ENCODE measurements at places on chromosomes 2 and 18. TPM values are rescaled to one million over a fixed set of nuclear protein-coding genes. Genes with fewer than 3 reads are reported as not detected.

Gene KLHL29
- 1.7 TPM for total RNA-seq

DNA sequence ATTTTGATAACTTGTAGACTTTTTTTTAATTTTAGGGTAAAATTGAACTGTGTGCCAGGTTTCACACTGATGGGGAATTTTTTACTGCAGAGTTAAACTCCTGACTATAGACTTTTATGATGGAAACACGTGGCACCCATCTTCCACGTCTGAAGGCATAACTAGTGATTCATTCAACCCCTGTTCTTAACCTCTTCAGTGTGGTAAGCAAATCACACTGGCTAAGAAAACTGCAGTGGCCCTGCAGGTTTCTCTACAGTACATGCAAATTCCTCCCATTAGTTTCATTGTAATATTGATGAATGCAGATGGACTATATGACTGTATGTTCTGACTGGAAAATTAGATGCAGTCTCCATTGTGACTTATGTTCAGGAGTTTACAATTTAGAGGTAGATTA, 47.2 kb downstream of the SMAD4 start:
- H3K4me3 ChIP-seq, result no peak overlapping the region
- H3K27ac ChIP-seq, result no peak overlapping the region
- DNase-seq, result no peak
- H3K4me1 ChIP-seq, result peaks cover 18% of the 10 kb centered on the region

- no peak overlapping the region for H3K4me3 ChIP-seq
- peak overlapping the region; percentile 51 for H3K27ac ChIP-seq
Observed at GRCh38 chr2:115161081-115161770, 718.8 kb downstream of the DPP10 start.

GRCh38 chr2:2942225-2942624, 435.4 kb downstream of the EIPR1 start:
- DNase-seq, result no peak
- H3K27me3 ChIP-seq, result no peaks in the 10 kb centered on the region
- H3K36me3 ChIP-seq, result no peaks in the 10 kb centered on the region
- H3K4me3 ChIP-seq, result no peak overlapping the region
- H3K4me1 ChIP-seq, result no peaks in the 10 kb centered on the region

Gene GREB1
- 0.28 TPM for total RNA-seq

Gene COL5A2
- 2.3 TPM for total RNA-seq

GRCh38 chr2:106959975-106960682, 74.2 kb upstream of the ST6GAL2 start:
- H3K27me3 ChIP-seq, result no peaks in the 10 kb centered on the region
- no peaks in the 10 kb centered on the region for H3K4me1 ChIP-seq
- H3K4me3 ChIP-seq, result no peak overlapping the region

DNA sequence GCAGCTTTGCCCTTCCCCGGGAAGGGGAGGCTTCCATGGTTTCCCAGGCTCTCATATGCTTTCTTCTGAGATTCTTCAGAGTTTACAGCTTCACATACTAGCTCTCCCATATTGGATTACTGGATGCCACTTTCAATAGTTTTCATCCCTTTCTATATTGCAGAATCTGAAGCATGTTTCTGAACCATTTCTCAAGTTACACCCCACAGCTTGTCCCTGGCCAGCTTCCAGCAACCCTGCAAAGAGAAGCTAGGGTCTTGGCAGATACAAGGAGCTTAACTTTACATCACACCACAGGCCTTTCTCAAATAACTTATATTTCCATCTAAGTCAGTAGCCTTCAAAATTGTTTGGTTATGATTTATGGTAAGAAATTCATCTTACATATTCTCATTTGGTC, 39.6 kb downstream of the LHCGR start:
- no peak for DNase-seq
- H3K27ac ChIP-seq, result no peak overlapping the region
- no peaks in the 10 kb centered on the region for H3K36me3 ChIP-seq
- H3K4me3 ChIP-seq, result no peak overlapping the region

Gene L3MBTL4
- 0.08 TPM for total RNA-seq

Gene CPLX4
- total RNA-seq, result not detected

DNA sequence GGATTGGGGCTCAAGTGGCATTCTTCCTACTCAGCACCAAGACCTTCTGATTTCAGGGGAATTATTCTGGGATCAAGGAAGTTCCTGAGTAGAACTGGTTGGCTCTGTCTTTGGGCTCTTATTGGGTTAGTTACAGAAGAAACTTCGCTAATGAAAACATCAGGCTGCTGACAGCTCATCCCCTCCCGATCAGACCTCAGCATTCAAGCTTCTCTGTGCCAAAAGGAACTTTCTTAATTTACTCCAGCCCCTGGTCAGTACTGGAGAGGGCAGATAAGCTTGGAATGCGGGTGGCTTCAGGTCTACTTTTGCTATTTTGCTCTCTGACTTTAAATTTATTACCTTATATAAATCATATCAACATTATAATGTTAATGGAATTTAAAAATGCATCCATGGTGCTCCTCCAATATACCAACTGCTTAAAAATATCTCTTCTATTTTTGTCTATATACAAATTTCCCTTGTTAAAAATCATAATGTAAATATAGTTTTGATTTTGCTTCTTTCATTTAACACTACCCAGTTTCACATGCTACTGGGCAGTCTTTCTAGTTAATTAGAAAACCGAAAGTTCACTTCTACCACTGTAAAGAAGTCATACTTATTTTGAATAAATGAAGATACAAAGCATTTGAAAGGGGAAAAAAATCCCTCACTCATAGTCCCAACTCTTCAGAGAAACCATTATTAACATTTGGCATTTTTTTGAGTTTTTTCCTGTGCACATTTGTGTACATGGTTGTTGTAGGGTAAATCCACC, 34.4 kb downstream of the PCARE start:
- peaks cover 18% of the 10 kb centered on the region for H3K36me3 ChIP-seq
- no peaks in the 10 kb centered on the region for H3K27me3 ChIP-seq
- peak overlapping the region; percentile 30 for H3K27ac ChIP-seq
- H3K4me1 ChIP-seq, result peaks cover 10% of the 10 kb centered on the region
- no peak for DNase-seq
- no peak overlapping the region for H3K4me3 ChIP-seq

GRCh38 chr2:178482437-178482836, 2.2 kb downstream of the PLEKHA3 start:
- H3K27ac ChIP-seq, result no peak overlapping the region
- peaks cover 35% of the 10 kb centered on the region for H3K4me1 ChIP-seq
- H3K36me3 ChIP-seq, result peaks cover 14% of the 10 kb centered on the region

DNA sequence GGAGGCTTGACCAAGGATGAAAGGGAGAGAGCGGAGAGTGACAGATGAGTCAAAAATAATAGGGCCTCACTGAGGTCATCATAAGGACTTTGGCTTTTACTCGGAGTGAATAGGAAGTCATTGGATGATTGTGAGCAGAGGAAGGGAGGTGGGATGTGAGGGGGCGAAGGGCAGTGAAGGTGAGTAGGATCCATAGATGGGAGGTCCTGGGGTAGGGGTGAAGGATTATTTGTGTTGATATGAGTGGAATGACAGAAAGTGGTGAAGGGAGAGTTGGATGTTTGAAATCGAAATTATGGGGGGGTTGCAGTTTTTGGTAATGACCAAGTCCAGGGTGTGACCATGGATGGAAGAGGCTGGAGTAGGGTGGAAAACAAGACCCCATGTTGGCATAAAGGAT, 14.0 kb downstream of the PNO1 start:
- peaks cover 10% of the 10 kb centered on the region for H3K4me1 ChIP-seq
- no peaks in the 10 kb centered on the region for H3K27me3 ChIP-seq
- H3K27ac ChIP-seq, result no peak overlapping the region
- no peak overlapping the region for H3K4me3 ChIP-seq
- no peak for DNase-seq

DNA sequence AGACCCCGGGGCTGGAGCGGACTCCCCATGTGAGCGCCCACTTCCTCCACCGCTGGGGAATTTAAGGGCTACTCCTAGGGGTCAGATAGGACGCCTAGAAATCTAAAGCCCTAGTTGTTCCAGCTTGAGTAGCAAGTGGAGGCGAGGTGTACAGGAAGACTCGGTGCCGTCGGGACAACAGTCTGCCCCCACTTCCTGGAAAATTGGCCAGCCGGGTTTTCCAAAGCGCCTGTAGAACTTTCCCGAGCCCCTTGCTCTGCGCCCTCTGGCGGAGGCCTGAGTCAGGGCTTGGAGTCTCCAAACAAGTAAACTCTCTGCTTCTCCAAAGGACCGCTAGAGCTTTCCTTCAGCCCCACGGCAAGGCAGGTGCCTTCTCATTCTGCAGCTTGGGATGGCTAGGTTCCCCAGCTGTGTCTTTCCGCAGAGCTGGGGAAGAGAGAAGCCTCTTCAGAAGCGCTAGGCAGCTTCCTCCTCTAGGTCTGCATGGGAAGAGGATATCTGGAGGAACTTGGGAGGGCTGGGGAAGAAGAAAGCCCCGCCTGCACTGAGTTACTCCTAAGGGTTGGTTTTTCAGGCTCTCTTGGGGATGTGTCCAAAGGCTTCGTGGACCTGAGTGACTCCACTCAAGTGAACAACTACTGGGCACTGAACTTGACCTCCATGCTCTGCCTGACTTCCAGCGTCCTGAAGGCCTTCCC, 681 bp downstream of the SPR start:
- peaks cover 1% of the 10 kb centered on the region for H3K4me1 ChIP-seq
- H3K36me3 ChIP-seq, result no peaks in the 10 kb centered on the region
- peaks cover 35% of the 10 kb centered on the region for H3K27me3 ChIP-seq
- peak overlapping the region; percentile 72 for H3K4me3 ChIP-seq
- H3K27ac ChIP-seq, result no peak overlapping the region

- H3K4me3 ChIP-seq, result no peak overlapping the region
- no peak for DNase-seq
- peaks cover 2% of the 10 kb centered on the region for H3K27me3 ChIP-seq
- no peak overlapping the region for H3K27ac ChIP-seq
- H3K4me1 ChIP-seq, result no peaks in the 10 kb centered on the region
Observed at GRCh38 chr2:30684516-30684915, 122.7 kb downstream of the CAPN13 start.

DNA sequence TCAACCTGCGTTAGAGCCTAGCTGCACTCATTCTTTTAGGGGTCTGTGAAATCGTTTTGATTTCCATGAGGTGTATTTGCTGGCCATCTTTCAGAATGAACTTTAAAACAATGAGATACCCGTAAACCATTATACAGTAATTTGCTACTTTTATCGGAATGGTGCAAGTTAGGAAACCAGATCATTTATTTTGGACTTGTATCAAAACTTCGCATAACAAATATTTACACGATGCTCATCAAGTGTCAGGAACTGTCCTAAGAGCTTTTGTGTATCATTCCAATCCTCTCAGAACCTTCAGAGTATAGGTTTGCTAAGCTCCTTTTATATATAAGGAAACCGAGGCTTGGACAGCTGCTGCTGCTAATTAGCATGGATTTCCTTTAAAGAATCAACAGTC, 22.4 kb upstream of the SLC1A4 start:
- H3K27ac ChIP-seq, result no peak overlapping the region
- peaks cover 2% of the 10 kb centered on the region for H3K36me3 ChIP-seq
- no peak for DNase-seq
- no peaks in the 10 kb centered on the region for H3K27me3 ChIP-seq
- H3K4me3 ChIP-seq, result no peak overlapping the region

Measured in activated naive CD8-positive, alpha-beta T cell treated with anti-CD3 and anti-CD28 coated beads, Interleukin-2, amount 10 ng/mL, durations not matched to agents 7 days and 5 days (primary cell).